ENCODE measurements at places on chromosomes 4 and X.
A peak's percentile ranks its signal among the peaks of the same experiment; 100 is the strongest.

- DNase-seq, result no peak
Measured at GRCh38 chr4:76644831-76645485, 209.9 kb downstream of the SHROOM3 start.

DNA sequence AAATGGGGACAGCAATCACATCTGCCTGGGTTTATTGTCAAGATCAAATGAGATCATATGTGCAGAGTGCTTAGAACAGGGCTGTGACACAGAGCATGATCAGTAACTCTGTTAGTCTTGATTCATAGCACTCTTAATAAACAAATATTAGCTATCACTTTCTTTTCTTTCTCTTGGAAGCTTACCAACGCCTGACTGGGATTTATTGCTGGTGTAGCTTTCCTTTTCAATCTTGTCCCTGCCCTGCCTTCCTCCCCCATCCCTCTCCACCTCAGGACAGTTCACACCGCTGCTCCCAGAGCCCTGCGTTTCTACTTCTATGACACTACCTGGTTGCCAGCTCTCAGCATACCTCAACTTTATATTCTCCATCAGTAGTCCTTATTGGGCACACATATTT, 120.7 kb downstream of the LDB2 start:
- DNase-seq, result no peak

GRCh38 chrX:16213961-16214360, 46.7 kb downstream of the MAGEB17 start:
- peak; percentile 15 for DNase-seq

DNA sequence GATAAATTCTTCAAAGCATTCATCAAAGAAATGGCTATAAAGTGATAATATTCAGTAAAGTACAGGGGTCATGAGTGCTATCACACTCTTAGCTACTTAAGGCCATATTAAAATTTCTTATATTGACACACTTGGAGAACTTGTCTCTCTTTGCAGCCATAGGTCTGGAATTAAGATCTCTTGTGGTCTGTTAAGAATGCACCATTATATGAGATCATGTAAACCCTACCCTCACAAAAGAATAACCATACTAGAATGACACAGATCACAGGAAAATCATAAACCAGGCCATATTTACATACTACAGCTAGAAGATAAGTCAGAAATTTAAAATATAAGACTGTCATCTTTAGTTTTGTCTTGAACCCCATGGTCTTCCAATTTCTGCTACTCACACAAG, 434.3 kb downstream of the PDGFC start:
- no peak for DNase-seq

DNA sequence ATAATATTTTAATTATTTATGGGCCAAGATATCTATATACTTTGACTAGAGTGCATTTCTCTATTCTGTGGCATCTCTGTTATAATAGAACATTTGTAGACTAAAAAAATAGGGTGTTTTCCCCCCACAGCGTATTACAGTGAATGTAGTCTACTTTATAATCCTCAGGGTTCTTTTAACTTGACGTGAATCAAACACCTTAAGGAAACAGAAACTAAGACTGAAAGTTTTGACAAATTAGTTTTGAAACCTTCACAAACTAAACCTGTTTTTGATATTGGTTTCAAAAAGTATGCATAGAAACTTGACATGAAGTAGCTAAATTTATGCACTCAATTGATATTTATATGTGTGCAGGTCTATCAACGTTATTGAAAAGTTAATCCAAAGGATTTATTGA, 1963.1 kb upstream of the TENM3 start:
- DNase-seq, result no peak

DNA sequence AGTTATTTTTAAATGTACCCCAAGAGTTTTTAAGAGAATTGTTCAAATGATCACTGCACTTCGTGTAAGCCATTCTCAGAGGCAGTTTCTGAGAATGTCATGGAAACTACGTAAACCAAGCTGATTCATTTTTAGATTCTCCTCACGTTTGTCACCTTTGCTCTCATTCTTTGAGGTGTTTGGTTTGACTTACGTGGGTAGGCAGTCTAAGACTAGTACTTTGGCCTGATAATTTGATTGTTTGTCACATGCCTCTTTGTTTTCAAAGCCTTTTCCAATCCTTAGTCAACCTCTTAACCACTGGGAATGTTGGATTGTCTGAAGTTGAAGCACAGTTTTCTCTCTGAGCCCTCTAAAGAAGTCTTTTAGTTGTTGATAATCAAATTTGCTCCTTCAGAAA, 10.5 kb downstream of the SEPTIN11 start:
- no peak for DNase-seq

DNA sequence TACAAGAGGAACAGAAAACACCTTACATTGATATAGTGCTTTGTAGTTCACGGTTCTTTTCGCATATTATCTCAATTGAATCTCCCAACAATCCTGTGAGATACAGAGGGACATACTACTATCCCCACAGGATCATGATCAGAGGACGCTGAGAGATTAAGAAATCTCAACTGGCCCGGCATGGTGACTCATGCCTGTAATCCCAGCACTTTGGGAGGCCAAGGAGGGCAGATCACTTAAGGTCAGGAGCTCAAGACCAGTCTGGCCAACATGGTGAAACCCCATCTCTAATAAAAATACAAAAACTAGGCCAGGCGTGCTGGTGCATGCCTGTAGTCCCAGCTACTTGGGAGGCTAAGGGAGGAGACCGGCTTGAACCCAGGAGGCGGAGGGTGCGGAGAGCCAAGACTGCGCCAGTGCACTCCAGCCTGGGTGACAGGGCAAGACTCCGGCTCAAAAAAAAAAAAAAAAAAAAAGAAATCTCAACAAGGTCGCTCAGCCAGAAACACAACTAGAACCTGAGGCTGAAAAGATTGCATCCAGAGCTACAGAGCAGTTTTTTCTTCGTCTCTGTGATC, 7.4 kb downstream of the APOO start:
- no peak for DNase-seq

GRCh38 chr4:79217025-79217424, 108.8 kb downstream of the NAA11 start:
- no peak for DNase-seq

- no peak for DNase-seq
Measured at GRCh38 chr4:120466429-120466828, 399.8 kb upstream of the MAD2L1 start.

- no peak for DNase-seq
Measured at GRCh38 chrX:11296051-11296450, 2.8 kb downstream of the AMELX start.

DNA sequence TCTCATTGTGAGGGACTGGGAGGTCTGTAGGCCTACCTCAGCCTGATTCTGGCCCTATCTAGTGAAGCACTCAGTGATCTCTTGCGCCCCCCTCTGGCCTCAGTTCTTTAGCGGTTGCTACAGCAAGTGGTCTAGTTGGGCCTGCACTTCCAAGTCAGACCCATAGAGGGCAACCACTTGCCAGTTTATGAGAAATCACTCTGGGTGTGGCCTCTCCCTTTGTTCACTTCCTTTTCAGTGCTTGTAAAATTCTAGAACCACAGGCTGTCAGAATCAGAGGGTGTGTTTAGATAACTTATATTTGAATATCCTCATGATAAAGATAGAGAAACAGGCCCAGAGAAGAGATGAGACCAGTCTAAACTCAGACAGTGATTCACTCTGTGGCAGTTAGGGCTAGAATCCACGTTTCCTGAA, 60.9 kb upstream of the LAS1L start:
- peak; percentile 91 for DNase-seq

- no peak for DNase-seq
Measured at GRCh38 chrX:69128588-69128987, 36.7 kb downstream of the PJA1 start.

DNA sequence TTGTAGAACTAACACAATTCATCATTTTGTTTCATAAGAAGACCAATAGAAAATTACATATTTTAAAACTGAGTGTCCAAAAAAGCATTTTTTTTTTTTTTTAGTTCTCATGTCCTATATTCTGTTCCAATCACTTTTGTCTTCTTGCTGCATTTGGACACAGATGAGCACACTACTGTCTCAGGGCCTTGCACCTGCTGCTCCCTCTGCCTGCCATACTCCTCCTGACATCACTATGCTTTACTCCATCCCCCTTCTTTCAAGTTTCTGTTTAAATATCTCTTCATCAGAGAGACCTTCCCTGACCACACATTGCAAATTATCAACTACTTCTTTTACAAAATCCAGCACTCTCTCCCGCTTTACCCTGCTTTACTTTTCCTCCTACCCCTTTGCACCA, 230.7 kb upstream of the GK2 start:
- no peak for DNase-seq

All from myocyte (in vitro differentiated cells).